Mammary microvascular endothelial cell (primary cell): ENCODE measurements at places on chromosomes 6 and 20. TPM values are rescaled to one million over a fixed set of nuclear protein-coding genes. Genes with fewer than 3 reads are reported as not detected.

Gene TUBE1
- total RNA-seq, result 13.3 and 15.7 TPM in 2 replicates

Gene SASH1
- total RNA-seq, result 61.2 and 67.7 TPM in 2 replicates

Gene TAP1
- total RNA-seq, result 111 and 118 TPM in 2 replicates

Gene SCP2D1
- total RNA-seq, result not detected in 2 replicates
